ENCODE measurements at places on chromosomes 1 and 21.

DNA sequence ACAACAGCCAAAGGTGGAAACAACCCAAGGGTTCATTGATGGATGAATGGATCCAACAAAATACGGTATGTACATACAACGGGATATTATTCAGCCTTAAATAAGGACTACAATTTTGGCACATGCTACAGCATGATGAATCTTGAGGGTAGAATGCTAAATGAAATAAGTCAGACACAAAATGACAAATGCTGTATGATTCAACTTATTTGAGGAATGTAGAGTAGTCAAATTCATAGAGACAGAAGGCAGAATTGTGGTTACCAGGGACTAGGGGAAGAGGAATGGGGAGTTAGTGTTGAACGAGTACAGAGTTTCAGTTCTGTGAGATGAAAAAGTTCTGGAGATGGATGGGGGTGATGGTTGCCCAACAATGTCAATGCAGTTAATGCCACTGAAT is 118.0 kb upstream of the PAXBP1 start:
- DNase-seq: no peak

DNA sequence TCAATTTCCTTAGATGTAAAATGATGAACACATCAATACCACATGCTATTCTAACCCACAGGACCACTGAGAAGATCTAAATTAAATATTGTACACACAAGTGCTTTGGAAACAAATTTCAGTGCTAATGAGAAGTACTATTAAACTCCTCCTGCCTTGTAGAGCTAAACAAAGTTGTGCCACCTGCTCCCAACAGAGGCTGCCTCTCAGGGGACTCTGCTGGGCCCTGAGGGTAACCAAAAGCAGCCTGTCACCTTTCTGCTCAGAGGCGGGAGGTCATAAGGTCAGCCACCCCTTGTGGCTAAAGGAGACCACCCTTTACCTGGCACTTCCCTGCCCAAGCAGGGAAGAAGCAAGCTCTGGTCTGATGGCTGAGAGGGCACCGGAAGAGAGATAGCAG is 6.3 kb downstream of the SLC9A1 start:
- no peak for DNase-seq

GRCh38 chr1:2816786-2817185 is 15.3 kb upstream of the TTC34 start:
- DNase-seq: no peak

DNA sequence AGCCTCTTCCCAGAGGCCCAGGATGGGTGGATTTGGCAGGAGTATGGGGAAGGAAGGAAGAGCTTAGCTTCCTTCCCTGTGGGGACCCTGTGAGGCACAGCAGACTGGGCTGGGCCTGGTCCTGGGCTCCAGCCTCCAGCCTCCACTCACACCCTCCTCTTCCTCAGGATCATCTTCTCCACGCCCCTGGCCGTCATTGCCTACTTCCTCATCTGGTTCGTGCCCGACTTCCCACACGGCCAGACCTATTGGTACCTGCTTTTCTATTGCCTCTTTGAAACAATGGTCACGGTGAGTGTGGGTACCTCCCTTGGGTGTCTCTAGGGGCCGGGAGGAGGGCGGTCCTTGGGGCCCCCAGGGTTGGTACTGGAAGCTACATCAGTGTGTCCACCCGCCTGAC is 10.1 kb downstream of the MFSD2A start:
- DNase-seq: no peak

- DNase-seq: no peak
These were observed 5.9 kb downstream of the TARBP1 start for GRCh38 chr1:234473118-234473517.
